ENCODE measurements at places on chromosomes 7 and 10. TPM values are rescaled to one million over a fixed set of nuclear protein-coding genes. Genes with fewer than 3 reads are reported as not detected.
A peak's percentile ranks its signal among the peaks of the same experiment; 100 is the strongest.

- no peak for DNase-seq
These were observed 428.4 kb downstream of the GFRA1 start for GRCh38 chr10:115844591-115844990.

- no peak for DNase-seq
These were observed 186.2 kb downstream of the CFTR start for GRCh38 chr7:117666031-117666430.

GRCh38 chr7:37337522-37337921 lies 111.1 kb downstream of the ELMO1 start:
- DNase-seq, result no peak

DNA sequence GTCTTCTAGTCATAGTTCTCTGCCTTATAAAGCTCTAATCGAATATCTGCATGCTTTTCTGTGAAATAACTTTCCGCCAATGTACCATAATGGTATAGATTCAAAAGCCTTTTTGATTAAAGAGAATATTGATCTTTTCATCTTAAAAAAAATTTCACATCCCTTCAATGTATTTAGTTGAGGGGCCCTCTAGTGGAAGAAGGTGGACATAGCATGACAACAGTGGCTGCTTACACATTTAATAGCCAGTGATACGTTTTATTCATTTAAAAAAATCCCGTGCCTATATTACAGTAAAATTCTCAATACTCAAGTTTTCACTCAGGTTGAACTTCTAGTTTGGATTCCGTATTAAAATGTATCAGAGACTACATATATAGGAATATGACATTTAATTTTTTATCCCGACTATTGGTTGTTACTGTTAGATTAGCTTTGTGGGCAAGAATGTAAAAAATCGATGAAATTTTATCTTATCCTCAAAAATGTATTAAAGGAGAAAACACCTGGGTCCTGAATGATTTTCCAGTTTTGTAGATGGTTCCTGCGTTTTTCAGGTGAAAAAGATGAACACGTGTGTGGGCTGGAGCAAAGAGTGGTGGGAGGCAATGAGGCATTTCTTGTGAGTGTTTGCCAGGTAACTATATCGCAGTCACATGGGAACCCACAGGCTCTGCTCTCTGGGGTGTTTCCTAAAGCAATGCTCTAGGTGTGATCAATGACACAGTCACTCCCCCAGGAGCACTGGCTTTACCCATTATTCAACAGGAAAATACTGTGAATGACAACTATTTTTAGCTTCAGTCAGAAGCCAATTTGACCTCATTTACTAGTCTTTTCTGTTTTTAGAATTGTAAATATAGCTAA lies 24.1 kb upstream of the PNLIP start:
- peak; percentile 5 for DNase-seq

DNA sequence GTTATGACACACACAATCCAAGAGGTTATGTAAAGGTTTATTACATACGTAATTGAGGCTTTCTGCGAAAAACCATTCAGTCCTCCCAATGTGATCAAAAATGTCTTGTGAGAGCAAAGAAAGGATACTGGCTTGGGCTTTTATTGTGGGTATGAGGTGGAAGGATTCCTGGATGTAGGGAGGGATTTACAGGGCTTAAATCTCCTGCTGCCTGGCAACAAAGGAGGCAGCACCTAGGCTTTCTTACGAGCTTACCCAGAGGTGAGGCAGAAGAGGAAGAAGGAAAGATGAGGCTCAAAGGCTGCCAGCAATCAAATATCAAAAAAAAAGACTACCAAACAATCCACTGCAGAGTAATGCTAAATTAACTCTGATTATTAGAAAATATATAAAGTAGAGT lies 1149.5 kb upstream of the POT1 start:
- DNase-seq, result no peak

- DNase-seq, result no peak
These were observed 88.1 kb upstream of the IFRD1 start for GRCh38 chr7:112362053-112362650.

GRCh38 chr7:134362587-134363483 lies 46.1 kb upstream of the SLC35B4 start:
- no peak for DNase-seq

TEX47 gene
- polyA plus RNA-seq, result not detected

TAF5 gene
- 3.8 TPM for polyA plus RNA-seq

DNA sequence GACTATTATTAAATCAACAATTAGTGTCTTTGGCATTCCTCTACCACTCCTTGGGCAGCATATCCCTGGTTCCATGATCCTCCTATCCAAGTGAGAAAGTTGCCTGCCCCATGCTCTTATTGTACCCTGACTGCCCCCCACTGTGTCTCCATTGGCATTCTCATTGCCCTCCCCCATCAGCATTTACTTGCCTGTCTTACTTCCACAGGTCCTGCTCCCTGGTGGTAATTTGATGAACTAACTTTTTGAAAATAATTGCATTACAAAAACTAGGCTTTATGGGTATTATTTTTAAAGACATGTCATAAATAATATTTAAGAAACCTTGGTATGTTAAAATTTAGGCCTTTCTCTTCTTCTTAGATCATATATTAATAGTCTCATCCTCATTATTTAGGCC lies 346.4 kb downstream of the PCLO start:
- no peak for DNase-seq

DOCK4 gene
- polyA plus RNA-seq, result 7.5 TPM

EGR2 gene
- 2.5 TPM for polyA plus RNA-seq

EEPD1 gene
- 11.0 TPM for polyA plus RNA-seq

- no peak for DNase-seq
These were observed 134.8 kb downstream of the PHTF2 start for GRCh38 chr7:77933394-77933793.

DNA sequence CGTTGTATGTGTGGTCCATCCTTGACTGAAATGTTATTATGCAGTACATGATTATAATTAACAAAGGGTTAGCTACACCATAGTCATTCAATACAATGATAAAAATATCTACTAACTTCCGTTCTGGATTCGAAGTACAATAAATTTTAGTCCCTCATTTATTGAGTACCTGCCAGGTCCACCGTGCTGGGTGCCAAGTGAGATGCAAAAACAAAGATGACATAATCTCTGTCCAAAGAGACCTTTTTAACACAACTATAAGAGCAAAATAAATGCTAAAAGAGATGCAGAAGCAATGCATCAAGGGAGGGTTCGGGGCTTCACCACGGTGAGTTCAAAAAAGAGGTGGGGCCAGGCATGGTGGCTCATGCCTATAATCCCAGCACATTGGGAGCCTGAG lies 33.1 kb downstream of the LAMB1 start:
- no peak for DNase-seq

LHFPL3 gene
- polyA plus RNA-seq, result not detected

- no peak for DNase-seq
These were observed 139.3 kb upstream of the HDAC9 start for GRCh38 chr7:18356191-18356645.

GRCh38 chr10:26733750-26734568 lies 36.5 kb downstream of the PDSS1 start:
- DNase-seq, result no peak

PKD1L1 gene
- polyA plus RNA-seq, result 1.2 TPM

DNA sequence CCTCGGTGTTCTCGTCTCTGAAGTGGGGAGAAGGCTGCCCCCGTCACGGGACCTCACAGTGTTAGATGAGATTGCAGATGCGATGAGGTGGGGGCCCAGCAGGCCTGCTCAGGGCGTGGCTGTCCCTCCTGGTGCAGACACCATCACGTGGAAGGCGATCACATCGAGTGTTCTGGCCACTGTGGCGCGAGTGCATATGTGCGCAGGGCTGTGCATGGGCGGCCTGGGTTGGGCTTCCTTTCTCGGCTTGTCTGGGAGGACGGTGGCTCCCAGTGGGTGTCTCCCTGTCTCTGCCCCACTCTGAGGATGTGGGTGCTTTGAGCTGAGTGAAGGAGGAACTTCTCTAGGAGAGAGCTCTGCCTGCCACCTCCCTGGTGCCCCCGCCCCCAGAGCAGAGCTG lies 83.1 kb downstream of the LHPP start:
- no peak for DNase-seq

- no peak for DNase-seq
These were observed 93.8 kb downstream of the MARCHF5 start for GRCh38 chr10:92384741-92385140.

GRCh38 chr10:50027195-50027594 lies 39.0 kb downstream of the AGAP6 start:
- DNase-seq, result no peak

DNA sequence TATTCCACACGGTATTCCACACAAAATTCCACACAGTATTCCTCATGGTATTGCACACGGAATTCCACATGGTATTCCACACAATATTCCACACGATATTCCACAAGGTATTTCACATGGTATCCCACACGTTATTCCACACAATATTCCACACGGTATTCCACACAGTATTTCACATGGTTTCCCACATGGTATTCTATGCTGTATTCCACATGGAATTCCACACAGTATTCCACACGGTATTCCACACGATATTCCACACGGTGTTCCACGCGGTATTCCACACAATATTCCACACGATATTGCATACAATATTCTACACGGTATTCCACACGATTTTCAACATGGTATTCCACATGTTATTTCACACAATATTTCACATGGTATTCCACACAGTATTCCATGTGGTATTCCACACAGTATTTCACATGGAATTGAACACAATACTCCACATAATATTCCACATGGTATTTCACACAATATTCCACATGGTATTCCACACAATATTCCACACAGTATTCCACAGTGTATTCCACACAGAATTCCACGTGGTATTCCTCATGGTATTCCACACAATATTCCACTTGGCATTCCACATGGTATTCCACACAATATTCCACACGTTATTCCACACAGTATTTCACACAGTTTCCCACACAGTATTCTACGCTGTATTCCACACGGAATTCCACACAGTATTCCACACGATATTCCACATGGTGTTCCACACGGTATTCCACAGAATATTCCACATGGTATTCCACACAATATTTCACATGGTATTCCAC lies 136.0 kb upstream of the CHST15 start:
- no peak for DNase-seq

AGAP4 gene
- polyA plus RNA-seq, result 18.1 TPM

DNA sequence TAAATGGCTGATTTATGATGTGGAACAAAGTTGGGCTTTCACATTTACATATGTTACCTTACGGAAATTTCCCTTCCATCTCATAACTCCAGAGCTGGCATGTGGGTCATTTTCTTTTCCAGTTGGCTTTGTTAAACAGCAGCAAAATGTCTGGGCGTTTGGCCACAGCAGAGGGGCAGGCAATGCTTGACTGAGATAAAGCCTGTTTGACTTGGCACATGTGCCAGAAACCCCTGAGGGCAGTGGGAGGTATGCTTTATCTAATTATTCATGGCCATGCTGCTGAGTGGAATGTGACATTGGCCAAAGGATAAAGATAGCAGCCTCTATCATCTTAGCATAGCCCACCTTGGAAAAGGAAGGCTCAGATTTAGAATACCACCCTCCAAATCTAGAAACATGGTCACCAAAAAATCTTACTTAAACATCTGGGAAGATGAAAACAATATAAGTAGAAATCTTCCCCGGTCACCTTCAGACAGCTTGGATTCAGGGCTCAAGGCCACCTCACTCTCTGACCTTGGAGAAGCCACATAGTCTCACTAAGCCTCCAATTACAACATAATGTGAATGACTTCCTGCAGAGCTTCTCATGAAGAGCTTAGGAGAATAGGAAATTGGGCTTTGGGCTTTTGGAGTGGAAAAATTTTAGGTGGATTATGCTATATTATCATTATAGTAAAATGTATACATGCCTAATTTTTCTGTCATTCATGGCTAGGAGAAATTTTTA lies 101.5 kb downstream of the GRM3 start:
- DNase-seq, result no peak

DNA sequence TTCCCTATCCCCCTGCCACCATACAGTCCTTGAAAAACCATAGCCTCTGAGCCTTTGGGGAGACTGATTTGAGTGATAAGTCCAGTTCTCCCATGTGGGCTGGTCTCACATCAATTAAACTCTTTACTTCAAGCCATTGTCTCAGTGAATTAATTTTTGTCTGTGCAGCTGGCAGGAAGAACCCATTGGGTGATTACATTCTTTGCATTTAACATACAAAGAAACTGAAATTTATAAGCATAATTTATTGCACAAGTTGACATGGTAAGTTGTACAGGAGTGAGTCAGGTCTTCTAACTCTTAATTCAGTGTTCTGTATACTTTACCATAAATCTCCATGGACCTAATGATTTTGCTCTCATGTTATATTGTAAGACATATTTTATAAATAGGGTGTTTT lies 1613.0 kb upstream of the LRRTM3 start:
- DNase-seq, result no peak

DNA sequence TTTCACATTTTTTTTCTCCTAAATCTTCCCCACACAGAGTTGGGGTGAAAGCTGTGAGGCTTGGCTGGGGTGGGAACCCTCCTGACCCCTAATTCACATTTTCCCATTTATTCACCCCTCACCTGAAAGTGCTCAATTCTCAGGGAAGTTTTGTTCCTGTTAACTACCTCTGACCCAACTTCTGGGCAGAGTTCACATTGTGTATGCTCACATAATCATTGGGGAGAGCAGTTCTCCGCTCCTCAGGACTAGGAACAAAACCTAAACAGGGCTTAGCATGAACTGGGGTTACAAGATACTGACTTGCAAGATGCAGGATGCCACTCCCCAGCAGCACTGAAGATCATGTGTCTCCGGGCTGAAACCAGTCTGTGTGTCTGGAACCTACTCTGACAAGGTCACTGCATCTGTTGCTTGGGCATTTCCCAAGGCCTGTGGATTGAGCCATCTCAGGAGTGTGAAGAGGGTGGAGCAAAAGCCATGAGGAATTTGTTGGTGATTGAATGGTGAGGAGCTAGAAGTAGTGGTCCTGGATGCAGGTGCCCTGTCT lies 258.1 kb upstream of the IGFBP3 start:
- DNase-seq, result no peak

GRCh38 chr7:150401861-150402631 lies 22.9 kb downstream of the ZNF775 start:
- no peak for DNase-seq

GRCh38 chr7:102934239-102934638 lies 21.4 kb downstream of the LRRC17 start:
- no peak for DNase-seq

DNA sequence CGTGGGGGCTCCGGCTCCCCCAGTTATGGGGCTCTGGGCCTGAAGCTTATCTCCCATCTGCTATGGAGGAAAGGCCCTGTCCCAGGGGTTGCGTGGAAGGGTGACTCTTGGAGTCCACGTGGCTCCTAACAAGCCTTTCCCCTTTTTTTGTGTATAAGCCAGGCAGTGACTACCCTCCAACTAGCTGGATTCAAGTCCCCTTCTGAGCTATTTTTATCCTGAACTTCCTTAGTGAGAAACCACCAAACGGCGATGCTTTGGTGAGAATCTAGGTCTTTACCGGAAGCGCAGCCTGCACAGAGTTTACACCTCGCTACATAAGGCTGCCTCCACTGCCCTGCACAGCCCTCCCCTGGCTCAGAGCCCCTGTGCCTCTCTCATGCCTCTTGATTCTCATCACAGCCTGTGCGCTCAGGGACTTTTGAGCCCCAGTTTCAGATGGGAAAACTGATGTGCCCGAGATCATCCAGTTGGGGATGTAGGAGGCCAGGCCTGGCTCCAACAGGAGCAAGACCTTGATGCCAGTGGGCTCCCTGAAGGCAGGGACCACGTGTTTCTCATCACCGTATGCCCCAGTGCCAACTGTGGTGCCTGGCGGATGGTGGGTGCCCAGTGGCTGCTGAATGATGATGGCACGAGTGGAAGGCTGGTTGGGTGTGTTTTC lies 102.3 kb upstream of the PPIF start:
- no peak for DNase-seq

GRCh38 chr7:116052006-116052405 lies 21.4 kb upstream of the TFEC start:
- no peak for DNase-seq
